ENCODE measurements at places on chromosomes 1 and 21.

- DNase-seq, result no peak
Measured at GRCh38 chr1:27883536-27883935, 11.2 kb downstream of the THEMIS2 start.

DNA sequence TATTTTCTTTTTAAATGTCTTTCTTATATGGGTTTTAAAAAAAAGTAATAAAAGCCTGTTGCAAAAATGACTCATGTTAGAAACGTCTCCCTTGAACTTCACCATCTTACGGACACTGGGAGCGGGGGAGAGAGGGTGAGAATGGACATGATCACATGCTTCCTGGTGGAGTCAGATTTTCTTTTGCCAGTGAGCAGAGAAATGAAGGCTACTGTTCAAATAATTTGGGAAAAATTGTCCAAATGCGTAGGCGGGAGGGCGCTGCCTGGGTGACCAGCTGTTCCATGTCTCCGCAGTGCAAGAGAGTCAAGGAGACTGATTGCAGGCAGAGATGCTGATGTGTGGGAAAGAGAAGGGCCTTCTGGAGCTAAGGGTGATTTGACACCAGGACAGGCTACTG, 23.1 kb downstream of the EIF2D start:
- no peak for DNase-seq

DNA sequence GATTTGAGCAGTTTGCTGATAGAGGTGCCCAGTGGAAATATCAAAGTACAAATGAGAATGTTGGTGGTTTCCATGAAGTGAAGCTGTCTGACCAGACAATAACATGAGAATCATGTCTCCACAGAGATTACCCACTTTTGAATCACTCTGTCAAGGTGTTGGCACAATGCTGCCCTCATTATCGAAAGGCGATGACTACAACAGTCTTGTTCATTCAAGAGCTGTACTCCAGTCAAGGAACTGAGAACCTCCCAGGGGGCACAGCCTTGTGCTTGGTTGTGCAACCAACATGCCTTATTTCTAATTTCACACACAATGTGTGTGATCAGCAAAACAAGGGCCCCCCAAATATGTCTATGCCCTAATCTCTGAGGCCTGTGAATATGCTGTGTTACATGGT, 35.7 kb downstream of the ETS2 start:
- no peak for DNase-seq

- no peak for DNase-seq
Measured at GRCh38 chr1:28759257-28759656, 22.5 kb downstream of the YTHDF2 start.

GRCh38 chr1:234845097-234845660, 235.2 kb upstream of the IRF2BP2 start:
- DNase-seq, result no peak

- DNase-seq, result no peak
Measured at GRCh38 chr21:32562426-32562825, 22.9 kb downstream of the TCP10L start.

DNA sequence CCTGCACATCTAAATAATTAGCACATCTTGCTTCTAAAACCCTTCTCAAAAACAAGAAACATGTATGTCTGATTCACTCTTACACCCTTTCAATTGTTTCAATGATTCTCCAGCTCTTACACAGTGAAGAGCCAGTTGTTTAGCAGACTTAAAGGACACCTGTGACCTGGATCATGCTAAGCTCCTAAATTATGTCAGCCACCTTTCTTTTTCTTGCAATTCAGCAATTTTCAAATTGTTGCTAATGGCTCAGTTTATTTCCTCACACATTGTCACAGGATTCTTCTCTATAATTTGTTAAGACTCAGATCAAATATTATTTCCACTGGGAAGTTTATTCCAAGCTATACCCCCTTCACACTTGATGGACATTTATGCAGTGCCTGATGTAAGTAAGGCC, 413.2 kb downstream of the PLA2G4A start:
- DNase-seq, result no peak

DNA sequence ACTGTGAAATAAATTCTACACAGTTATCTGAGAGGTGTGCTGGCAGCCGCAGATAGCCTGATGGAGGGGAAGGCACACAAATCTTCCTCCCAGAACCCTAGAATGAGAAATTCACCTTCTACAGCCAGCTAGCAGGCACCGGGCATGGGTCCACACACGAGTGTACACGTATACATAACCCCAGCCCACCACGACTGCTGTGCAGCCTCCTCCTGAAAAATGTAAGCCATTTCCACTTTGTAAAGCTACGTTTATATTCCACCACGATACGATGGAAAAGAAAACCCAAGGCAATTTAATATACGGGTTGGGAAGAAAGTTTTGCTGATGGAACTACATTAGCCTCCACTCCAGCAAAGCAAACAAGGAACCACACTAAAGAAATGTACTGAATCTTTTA, 1.8 kb downstream of the BTG3 start:
- no peak for DNase-seq

GRCh38 chr1:214458541-214458940, 92.9 kb downstream of the PTPN14 start:
- no peak for DNase-seq

DNA sequence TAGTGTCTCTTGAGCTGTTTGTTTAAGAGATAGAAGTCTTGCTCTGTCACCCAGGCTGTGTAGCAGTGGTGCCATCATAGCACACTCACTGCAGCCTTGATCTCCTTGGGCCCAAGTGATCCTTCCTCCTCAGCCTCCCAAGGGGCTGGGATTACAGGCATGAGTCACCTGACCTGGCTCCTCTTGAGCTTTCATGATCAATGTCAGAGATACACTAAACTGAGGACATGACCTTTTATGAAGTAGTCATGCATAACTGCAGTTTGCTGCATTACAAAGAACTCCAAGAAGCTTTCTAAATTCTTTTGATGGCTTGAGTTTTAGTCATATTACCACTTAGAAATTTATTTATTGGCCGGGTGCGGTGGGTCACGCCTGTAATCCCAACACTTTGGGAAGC, 77.7 kb downstream of the CC2D1B start:
- DNase-seq, result no peak

- DNase-seq, result no peak
Measured at GRCh38 chr1:57281324-57281723, 142.5 kb downstream of the DAB1 start.

DNA sequence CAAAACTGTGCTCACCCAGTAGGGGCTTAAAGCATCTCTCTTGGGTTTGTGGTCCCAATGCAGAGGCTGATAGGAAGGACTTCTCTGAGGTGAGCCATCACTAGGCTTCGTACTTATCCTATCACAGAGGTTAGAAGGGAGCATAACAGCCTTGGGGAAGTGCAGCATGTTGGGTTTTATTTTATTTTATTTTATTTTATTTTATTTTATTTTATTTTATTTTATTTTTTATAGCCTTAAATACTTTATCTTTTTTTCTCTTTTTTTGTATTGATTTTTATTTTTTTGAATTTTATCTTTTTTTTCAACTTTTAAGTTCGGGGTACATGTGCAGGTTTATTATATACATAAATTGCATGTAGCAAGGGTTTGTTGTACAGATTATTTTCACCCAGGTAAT, 48.9 kb upstream of the LPGAT1 start:
- DNase-seq, result no peak

DNA sequence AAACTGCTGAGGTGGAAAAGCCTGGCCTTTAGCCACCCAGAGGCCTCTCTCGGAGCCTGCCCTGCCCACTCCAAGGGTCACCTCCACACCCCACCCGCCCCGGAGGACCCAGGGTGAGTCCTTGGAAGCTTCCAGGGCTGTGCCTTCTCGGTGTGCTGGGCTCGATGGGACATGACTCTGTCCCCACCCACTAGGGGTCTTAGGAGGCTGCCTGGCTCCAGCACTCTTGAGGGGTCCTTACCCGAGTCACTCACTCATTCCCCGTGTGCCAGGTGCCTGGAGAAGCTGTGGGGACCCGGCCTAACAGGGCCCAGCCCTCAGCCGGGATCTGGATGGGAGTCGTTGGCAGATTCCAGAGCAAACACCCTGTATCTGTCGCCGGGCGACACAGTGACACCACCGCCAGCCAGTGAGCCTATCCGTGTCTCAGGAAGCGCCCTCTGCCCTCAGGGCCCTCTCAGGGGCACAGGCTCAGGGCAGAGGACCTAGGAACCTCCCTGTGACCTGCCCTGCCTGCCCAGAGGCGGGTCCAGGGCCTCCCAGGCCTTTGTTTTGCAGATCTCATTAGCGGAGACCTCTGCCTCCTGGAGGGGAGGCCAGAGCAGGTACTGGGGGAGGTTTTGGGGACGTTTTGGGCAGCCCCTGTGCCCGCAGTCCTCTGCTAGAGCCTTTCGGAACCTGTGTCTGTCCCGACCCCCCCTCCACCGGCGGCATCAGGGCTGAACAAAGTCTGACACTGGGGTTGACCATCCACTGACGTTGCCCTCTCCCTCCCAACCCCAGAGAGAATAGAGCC, 3.1 kb upstream of the PRKCZ start:
- no peak for DNase-seq

GRCh38 chr1:217929213-217929885, 298.2 kb downstream of the SPATA17 start:
- no peak for DNase-seq

GRCh38 chr1:208174731-208175507, 69.3 kb downstream of the PLXNA2 start:
- DNase-seq, result no peak

DNA sequence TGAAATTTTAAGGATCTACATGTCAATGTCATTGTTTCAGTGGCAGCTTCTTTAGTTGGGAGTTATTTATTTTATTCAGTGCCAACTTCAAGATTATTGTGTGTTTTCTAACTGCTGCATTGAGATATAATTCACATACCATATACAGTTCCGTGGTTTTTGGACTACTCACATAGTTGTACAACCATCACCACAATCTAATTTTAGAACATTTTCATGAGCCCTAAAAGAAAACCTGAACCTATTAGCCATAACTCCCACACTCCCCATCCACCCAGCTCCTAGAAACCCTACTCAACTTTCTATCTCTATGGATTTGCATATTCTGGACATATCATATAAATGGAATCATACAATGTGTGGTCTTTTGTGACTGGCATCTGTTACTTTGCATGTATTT, 220.0 kb downstream of the LRRC40 start:
- no peak for DNase-seq

GRCh38 chr1:198642983-198643382, 4.1 kb downstream of the PTPRC start:
- no peak for DNase-seq

GRCh38 chr1:91916811-91917460, 31.0 kb upstream of the TGFBR3 start:
- DNase-seq, result no peak

- DNase-seq, result no peak
Measured at GRCh38 chr1:26772687-26773086, 15.1 kb upstream of the PIGV start.

DNA sequence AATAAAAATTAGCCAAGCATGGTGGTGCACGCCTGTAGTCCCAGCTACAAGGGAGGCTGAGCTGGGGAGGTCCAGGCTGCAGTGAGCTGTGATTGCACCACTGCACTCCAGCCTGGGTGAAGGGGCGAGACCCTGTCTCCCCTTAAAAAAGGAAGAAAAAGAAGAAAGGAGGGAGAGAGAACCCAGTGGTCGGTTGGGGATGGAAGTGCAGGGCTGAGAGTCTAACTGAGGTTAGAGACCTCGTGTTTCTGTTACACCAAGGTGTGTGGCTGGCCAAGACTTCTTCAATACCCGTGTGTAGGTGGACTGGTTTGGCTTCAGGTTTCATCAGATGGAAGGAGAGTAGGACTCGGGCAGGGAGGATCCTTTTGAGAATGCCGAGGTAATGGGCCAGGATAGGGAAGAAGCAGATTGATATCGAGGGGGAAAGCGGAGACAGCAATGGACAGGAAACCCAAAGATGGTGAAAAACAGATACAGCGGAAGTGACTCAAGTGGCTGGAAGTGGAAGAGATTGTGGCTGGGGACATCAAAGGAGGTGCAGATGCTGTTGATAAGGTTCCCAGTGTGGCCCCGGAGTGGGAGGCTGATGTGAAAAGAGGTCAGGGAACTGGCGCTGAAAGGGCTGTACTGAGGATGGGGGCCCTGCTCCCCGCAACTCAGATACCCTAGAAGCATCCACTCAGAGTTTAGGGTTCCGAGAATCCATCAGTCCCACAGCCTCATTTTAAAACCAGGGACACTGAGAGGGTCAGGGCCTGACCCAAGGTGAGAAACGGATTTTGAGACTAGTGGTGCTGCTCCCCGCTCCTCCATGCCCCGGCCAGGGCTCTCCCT, 681 bp upstream of the UBXN10 start:
- no peak for DNase-seq

- no peak for DNase-seq
Measured at GRCh38 chr1:116298746-116299145, 74.3 kb upstream of the ATP1A1 start.

DNA sequence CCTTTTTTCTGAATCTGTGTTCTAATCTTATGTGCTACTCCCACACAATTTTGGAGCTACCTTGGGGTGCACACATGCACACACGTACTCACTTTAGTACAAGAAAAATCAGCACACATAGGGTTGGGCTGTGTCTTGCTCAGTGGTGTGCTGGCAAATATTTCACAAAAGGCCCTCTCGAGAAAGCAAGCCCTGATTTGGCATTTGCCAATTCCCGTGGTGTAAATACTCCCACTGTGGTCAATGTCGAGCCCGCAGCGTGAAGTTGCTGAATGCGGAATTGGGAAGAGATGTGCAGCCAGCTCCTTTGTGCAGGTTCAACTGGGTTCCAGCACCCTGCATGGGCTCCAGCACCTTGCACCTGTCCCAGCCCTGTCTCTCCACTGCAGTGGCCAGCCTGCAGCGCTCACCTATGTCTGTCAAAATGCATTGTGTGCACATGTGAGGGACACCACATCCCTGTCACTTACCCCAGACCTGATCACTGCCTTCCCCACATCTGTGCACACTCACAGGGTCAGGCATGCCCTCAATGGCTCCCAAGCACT, 78.4 kb upstream of the WNT4 start:
- no peak for DNase-seq

GRCh38 chr1:204799630-204800029, 71.0 kb upstream of the NFASC start:
- DNase-seq, result no peak

DNA sequence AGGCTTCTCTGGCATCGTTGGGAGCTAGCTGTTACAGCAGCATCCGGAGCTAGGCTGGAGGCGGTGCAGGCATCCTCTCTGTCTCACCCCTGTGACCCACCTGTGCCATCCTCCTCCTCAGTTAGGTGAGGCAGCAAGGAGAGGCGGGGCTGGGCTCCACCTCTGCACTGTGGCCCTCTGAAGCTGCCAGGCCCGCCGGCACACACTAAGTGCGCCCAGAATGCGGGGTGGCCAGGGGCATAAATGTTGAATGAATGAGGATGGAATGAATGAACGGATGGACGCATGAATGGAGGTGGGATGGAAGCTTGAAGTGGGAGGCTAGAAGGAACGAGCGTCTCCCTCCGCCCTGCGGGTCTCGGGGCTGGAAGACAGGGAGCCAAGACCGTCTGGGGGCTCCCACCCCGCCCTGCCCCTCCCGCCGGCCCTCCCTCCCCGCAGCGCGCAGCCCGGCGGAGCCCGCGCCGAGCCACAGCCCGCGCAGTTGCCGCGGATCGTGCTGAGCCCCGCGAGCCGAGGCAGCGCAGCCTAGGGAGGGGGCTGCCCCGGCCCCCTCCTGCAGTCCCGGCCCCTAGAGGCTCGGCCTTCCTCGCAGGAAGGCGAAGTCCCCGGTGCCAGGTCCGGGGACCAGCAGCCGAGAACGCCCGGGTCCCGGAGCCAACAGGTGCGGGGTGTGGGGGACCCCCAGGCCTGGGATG, at the start of gene HCRTR1:
Gene HCRTR1 (plus strand): TSS at position 472 of the 698 bp plus-strand sequence. CDS start 1,504 bp downstream, outside the sequence.
- DNase-seq, result no peak

- DNase-seq, result peak; percentile 73
Measured at GRCh38 chr1:91165033-91165654, 143.3 kb upstream of the ZNF644 start.

All from inflammatory macrophage (primary cell).